CD4-positive, alpha-beta T cell treated with Interleukin-15 for 4 hours (primary cell): ENCODE measurements at places on chromosomes 5 and 9.

DNA sequence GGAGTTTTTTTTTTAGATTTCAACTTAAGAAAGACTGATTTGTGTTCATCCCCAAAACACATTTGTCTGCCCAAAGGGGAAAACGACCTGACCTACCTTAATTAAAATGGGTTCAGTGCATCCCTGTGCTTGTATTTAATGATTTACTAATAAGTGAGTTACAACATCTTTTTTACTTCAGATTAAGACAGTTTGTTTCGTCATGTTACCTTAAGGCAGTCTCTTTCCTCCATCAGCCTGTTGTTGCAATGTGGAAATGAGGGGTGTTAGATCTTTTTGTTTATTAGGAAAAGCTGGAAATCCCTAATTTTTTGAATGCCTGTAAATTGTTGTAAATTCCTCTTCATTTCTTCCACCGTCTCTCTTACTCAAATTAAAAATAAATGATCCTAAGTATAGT, 177.5 kb downstream of the GDNF start:
- DNase-seq, result no peak

GRCh38 chr9:93061791-93062763, 3.6 kb downstream of the SUSD3 start:
- no peak for DNase-seq

GRCh38 chr9:109278848-109279247, 42.0 kb downstream of the EPB41L4B start:
- no peak for DNase-seq

GRCh38 chr5:139639619-139640380, 8.3 kb upstream of the CXXC5 start:
- no peak for DNase-seq

DNA sequence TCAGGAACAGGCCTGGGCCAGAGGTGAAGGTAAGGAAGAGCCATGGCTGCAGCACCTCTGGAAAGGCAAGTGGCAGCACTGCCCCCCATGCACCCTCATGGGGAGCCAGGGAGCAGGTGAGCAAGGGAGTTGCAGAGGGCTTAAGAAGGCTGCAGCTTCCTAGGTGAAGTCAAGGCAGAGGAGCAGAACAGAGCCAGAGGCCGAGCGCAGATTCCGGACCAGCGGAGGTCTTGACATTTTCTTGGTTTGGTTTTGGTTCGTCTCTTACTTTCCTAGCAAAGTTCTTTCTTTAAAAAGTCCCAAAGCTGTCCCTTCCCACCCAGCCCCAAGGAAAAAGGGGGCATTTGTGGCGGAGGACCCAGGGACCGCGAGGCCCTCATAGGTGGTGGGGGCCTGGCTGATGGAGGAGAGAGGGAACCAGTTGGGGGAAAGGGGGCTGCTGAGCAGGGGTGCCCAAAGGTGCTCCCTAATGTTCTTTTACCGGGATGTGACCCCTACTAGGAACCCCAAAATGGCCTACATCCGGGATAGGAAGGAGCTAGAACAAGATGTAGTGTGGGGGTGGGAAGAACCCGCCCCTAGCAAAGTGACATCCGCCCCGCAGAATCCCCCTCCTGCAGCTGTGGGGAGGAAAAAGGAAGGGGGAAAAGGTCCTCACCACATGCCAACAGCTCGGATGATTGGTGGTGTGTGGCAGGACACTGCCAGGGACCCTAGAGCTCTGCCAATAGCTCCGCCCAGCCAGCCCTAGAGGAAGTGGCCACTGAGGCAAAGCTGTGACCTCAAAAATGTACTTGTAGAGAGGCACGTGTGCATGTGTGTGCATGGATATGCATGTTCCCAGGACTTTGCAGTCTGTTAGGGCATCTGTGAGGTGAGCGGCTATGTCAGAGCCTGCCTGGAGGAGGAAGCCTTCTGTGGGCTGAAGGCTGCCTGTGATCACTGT, 914 bp upstream of the CD72 start:
- peak; percentile 25 for DNase-seq

DNA sequence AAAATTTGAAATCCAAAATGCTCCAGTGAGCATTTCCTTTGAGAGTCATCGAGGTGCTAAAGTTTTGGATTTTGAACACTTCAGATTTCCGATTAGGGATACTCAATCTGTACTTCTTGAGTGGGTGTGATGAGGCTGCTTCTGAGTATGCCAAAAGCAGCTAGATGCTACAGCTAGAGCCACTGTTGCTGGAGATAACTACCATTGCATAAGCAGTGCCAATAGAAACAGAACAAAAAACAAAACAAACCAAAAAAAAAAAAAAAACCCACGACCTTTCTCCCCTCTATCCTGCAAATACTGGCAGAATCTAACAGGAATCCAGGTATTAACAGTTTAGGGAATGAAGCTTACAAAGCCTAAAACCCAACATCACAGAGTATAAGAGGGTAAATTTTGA, 43.5 kb downstream of the PKD2L2 start:
- DNase-seq, result no peak

DNA sequence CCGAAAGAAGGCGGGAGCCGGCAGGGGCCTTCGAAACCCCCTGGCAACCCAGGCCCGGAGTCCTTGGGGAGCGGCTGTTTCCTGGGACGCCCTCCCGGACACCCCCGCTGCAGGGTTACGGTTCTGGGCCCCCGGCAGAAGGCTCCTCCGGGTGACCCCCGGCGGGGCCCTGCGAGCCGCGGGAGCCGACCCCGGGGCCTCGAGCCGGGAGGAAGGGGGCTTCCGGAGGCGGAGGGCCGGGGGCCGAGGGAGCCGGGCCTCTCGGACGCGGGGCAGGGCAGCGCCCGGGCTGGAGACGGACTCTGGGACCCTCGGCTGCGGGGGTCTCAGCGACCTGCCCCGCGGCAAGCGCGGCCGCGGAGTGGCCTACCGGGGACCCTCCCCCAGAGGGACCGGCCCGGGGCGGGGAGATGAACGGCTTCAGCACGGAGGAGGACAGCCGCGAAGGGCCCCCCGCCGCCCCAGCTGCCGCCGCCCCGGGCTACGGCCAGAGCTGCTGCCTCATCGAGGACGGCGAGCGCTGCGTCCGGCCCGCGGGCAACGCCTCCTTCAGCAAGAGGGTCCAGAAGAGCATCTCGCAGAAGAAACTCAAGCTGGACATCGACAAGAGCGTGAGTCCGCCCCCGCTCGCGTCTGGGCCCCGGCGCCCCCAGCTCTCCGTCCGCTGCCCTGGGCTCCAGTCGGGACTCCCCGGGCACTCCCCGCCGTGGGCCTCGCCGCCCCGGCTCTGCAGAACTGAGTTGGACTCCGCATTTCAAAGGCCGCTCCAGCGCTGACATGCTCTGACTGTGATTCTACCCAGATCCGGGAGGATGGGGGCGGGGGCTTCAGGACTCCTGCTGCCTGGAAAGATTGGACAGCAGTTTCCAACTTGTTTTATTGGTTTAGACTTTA, 645 bp downstream of the SAP30L start:
- peak; percentile 19 for DNase-seq

GRCh38 chr5:107605596-107606125, 65.1 kb downstream of the EFNA5 start:
- no peak for DNase-seq

GRCh38 chr5:123882319-123882964, 370.5 kb downstream of the CSNK1G3 start:
- DNase-seq, result no peak

DNA sequence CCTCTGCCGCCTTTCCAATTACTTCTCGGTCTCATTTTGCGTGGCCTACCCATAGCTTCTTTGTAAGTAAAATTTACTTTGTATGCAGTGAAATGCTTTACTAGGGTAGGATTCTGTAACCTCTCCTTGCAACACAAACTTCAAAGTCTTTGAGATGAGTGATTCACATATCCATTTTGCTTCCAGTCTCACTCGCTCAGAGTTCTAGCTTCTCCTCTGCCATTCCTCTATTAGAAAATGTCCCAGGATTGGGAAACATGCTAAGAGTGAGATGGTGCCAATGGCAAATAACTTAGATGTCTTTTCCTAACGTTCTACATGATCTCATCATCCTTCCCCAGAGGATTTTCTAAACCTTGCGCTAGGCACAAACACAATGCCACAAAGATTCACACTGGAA, 270.5 kb upstream of the SLC30A5 start:
- no peak for DNase-seq

- DNase-seq, result no peak
These were observed 100.4 kb downstream of the VPS13A start for GRCh38 chr9:77277719-77278118.

DNA sequence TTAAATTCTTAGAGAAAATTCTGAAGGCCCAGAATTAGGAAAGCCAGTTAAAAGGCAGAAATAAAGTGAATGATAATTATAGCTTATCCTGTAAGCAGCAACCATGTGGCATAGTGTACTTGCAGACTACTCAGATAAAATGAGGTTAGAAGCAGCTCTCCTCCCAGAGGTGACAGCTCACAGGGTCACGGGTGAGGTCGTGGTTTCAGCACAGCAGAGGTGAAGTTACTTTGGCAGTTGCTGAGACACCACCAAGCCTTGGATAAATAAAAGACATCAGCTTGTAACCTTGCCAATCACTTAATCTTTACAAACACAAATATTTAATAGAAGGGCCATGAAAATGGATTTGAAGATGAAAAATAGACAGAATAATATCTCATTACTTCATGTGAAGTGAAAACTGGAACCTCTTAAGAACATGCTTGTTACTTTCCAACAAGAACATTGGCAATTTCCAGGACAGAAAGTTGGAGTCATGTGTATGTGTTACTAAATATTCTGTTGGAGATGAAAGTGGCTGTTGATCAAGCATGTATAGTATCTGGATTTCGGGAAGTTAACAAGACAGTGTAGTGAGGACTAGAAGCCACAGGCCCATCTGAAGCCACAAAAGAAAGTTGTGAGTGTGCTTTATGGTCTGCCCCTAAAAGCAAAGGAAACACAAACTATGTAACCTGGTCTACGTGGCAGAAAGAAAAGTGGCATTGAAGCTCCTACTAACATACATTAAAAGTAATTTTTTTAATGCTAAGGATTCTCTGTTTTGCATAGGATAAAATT, 134.4 kb downstream of the ERCC6L2 start:
- peak; percentile 82 for DNase-seq

DNA sequence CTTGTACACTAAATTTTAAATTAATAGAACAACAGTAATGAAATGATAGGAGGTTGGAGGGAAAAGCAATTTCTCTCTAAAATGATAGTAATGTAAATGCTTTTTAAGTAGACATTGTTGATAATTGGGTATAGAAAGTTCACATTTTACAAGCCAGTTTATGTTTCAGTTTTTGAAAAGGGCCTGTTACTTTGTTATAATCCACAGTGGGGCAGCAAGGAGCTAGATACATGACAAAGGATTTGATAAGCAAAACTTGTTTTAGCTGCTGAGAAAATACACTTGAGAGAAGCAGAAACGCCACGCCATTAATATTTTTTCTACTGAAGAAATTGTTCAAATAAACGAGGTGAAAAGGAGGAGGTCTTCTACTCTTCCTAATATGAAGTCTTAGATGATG, 30.2 kb downstream of the SREK1 start:
- no peak for DNase-seq

GRCh38 chr5:17309462-17309861, 92.0 kb downstream of the BASP1 start:
- DNase-seq, result no peak

- DNase-seq, result no peak
These were observed 69.0 kb downstream of the UGCG start for GRCh38 chr9:111965566-111966019.

GRCh38 chr9:114174876-114175771, 19.8 kb downstream of the COL27A1 start:
- no peak for DNase-seq

- DNase-seq, result no peak
These were observed 31.1 kb downstream of the ATP6V0E1 start for GRCh38 chr5:173014671-173015070.

GRCh38 chr5:18003784-18004183, 369.5 kb downstream of the TAF11L14 start:
- no peak for DNase-seq

GRCh38 chr9:114522286-114522685, 17.0 kb upstream of the WHRN start:
- no peak for DNase-seq

GRCh38 chr9:68500457-68501381, 40.0 kb downstream of the TMEM252 start:
- DNase-seq, result no peak

- DNase-seq, result no peak
These were observed 35.3 kb upstream of the POMT1 start for GRCh38 chr9:131467214-131467935.

DNA sequence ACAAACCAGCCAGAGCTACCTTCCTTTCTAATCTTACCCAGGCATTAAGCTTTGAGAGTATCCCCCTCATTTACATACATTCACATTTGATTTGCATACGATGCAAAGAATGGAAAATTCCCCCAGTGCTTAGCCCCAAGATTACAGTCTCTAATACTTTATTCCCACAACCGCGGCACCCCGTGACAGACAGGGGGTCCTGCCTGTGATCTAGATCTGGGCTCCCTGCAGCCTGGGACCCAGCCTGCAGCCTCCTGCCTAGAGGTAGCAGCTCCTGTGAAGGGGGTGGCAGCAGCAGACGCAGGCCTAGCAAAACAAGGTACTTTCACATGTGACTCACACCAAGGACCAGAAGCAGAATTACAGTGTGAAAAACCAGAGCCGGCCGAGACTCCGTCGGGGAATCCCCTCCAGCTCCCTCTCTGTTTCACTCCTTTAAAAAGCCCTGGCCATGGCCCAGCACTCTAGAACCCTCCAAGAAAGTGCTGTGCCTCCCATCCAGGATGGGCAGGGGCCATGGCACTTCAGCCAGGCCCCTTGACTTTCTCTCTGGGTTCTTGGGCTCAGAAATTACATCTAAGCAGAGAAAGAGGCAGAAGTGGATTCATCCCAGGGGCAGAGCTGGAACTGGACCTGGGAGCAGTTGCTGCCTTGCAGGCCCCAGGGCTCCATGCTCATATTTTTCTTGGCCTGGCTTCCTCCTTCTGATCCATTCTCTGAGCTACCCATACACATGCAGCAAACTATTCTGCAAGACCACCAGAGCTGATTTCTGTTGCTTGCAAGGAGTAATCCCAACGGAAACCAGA, 14.0 kb upstream of the TCF7 start:
- DNase-seq, result peak; percentile 90

GRCh38 chr9:104855807-104856206, 72.1 kb downstream of the ABCA1 start:
- no peak for DNase-seq

DNA sequence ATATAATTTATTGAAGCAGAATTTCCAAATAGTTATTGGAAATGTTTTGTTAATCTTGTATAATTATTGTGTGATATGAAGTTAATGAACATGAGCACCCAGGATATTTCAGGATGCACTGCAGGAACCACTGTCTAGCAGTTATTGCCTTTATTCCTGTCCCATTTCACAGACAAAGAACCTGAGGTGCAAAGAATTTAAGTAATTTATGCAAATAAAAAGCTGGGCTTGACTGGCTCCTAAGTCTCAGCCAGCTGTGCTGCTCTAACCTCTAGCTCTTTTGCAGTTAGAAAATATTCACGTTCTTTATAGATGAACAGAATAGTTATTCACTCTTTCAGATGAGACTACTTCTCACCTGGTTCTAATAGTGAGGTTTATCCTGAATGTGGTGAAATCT, 50.0 kb upstream of the NUDT12 start:
- no peak for DNase-seq

GRCh38 chr9:106616026-106616425, 246.9 kb upstream of the ZNF462 start:
- DNase-seq, result no peak

- DNase-seq, result no peak
These were observed 265.2 kb upstream of the RASA1 start for GRCh38 chr5:87002485-87002884.

- no peak for DNase-seq
These were observed 76.4 kb upstream of the TARS1 start for GRCh38 chr5:33364406-33364805.

GRCh38 chr5:143878430-143878829, 66.5 kb downstream of the HMHB1 start:
- no peak for DNase-seq

GRCh38 chr5:62341783-62342475, 35.9 kb downstream of the KIF2A start:
- peak; percentile 21 for DNase-seq

- no peak for DNase-seq
These were observed 363.3 kb upstream of the GRIN3A start for GRCh38 chr9:102101723-102102122.
